ENCODE measurements at places on chromosomes 7 and 10.

- no peak for DNase-seq
These were observed 1.3 kb downstream of the KAZALD1 start for GRCh38 chr10:101063050-101063525.

DNA sequence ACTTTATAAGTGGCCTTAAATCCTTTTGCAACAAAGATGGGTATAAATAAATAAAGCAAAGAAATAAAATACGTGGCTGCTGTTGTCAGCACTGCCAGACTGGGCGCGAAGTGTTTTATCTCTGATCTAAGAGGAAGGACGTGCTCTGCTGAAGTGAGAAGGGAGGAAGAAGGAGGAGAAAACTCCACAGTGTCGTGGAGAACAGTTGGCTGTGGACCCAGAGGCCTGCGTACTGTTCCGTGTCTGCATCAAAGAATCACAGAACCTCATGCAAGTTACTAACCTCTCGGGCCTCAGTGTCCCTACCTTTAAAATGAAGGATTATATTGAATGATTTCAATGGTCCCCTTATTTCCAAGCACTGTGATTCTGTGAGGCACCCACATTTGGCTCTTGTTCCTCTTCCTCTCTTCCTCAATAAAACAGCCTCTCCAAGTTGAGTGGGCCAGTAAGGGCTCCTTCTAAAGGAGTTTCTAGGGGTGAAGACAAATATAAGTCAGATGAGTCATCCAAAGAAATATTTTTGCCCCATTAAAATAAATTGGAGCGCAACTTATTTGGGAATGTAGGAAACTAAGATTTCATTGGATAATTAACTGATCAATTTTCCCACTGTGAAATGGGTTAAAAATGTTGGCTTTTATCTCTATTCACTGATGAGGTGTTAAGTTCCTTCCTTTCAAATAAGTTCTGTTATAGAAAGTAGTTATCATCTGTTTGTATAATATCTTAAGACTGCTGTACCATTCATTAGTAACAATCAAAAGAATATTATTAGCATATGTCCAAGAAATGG lies 126.9 kb upstream of the EFCAB10 start:
- DNase-seq = no peak

DNA sequence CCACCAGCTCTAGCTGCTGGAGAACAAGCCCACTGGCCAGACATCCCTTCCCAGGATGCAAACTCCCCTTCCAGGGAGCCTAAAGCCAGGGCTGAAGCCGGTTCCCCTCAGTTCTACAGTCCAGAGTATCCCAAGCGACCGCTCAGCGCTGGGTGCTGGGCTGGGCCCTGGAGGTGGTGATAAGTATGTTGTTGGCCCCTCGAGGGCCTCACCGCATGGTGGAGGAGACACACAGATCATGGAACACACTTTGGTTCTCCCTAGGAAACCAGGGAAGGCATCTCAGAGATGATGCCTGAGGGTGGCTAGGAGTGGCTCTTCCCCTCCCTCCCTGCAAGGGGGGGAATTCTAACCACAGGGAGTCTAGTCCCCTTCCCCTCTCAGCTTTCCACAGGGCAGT lies 4.4 kb downstream of the PODXL start:
- DNase-seq = no peak

DNA sequence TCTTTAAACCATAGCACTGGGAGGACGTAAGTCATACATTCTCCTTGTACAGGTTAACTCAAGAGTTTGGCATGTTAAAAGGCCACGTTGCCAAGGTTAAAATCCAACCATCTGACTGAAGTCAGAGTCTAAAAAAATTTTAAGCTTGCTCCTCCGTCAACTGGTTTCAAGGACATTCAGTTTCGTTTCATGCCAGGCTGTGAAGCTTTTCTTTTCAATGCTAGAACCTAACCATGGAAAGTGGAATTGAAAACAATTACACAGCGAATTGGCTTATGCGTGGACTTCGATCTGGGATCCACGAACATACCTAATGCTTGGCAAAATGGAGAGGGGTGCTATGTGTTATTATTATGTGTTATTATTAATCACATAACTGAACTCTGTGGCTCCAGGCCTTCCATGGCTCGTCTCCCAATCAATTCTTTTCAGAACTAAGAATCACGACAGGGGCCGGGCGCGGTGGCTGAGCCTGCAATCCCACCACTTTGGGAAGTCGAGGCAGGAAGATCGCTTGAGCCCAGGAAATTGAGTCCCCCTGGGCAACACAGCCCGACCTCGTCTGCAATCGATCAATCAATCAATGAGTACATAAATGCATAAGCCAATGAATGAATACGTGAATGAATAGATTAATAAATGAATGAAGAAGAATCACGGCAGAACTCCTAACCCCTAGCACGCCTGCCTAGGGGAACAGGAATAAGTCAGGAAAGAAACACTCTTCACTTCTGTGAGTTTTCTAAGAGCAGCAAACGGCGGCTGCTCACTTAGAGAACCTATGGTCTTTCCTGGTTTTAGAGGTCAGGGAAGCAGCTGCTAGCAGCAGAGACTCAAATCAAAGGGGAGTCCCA lies 733 bp upstream of the ARL5B start:
- no peak for DNase-seq

DNA sequence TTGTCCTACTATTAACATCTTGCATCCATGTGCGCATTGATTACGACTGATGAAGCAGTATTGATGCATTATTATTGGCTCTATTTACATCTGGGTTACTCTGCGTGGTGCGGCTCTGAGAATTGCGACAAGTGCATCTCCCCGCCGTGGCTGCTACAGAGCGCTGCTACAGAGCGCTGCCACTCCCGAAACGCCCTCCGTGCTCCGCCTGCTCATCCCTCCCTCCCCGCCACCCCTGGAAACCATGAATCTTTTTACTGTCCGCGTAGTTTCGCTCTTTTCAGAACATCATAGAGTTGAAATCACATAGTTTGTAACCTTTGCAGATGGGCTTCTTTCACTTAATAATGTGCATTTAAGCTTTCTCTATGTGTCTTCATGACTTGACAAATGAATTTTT lies 74.1 kb downstream of the ADARB2 start:
- DNase-seq = no peak

DNA sequence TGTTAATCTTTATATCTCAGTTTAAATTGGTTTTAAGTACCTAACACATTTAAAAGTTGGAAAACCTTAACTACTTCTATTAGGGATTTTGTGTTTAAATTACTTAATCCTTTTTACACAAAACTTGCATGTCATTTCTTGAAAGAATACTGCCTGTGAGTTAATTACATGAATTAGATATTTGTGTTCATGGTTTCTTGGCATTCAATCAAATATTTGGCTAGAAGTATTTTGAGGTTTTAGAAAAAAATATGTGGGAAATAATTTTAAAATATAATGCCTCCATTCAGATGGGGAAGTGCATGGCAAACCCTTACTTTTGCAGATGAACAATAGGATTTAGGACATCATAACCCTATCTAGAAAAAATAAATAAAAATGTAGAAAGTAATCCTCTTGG lies 186.5 kb upstream of the SEMA3E start:
- DNase-seq = no peak
